ENCODE measurements at places on chromosomes 5 and 9.

DNA sequence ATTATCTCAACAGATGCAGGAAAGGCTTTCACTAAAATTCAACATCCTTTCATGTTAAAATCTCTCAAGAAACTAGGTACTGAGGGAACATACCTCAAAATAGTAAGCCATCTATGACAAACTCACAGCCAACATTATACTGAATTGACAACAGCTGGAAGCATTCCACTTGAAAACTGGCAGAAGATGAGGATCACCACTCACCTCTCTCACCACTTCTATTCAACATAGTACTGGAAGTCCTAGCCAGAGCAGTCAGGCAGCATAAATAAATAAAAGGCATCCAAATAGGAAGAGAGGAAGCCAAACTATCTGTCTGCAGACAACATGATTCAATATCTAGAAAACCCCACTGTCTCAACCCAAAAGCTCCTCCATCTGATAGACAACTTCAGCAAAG, 203.6 kb upstream of the GRAMD2B start:
- no peak for DNase-seq

GRCh38 chr5:157486861-157487260, 26.8 kb downstream of the NIPAL4 start:
- no peak for DNase-seq

GRCh38 chr5:62082370-62082801, 223.6 kb upstream of the KIF2A start:
- DNase-seq = no peak

GRCh38 chr9:93814077-93814956, 140.8 kb downstream of the BARX1 start:
- DNase-seq = no peak

- no peak for DNase-seq
These were observed 876.3 kb upstream of the CTNND2 start for GRCh38 chr5:12780536-12780935.

Data from ovary (tissue), 10 donors.